Bone marrow (tissue), 2 donors: ENCODE measurements at places on chromosomes 11 and 22.

DNA sequence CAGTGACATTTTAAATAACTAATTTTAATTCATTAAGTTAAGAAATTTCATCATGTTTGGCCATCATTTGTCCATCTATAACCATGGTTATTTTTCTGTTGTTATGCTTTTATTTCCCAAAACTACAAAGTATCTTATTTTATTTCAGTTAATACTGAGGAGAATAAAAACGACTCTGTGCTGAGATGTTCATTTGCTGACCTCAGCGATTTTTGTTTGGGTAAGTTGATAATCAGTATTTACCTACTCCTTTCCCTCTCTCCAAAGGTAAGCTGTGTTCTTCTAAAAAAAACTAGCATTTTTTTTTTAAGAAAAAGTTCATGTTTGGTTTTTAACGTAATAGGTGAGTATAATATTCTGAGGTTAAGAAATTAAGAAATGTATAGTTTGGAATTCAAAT lies 111.7 kb downstream of the ANO3 start:
- DNase-seq, result no peak

GRCh38 chr11:85582111-85582510 lies 45.0 kb downstream of the DLG2 start:
- DNase-seq, result no peak

- DNase-seq, result peak; percentile 86
These were observed 2.5 kb downstream of the TCN2 start for GRCh38 chr22:30609260-30610185.

- no peak for DNase-seq
These were observed 9.1 kb downstream of the OR2AT4 start for GRCh38 chr11:75087319-75088305.

DNA sequence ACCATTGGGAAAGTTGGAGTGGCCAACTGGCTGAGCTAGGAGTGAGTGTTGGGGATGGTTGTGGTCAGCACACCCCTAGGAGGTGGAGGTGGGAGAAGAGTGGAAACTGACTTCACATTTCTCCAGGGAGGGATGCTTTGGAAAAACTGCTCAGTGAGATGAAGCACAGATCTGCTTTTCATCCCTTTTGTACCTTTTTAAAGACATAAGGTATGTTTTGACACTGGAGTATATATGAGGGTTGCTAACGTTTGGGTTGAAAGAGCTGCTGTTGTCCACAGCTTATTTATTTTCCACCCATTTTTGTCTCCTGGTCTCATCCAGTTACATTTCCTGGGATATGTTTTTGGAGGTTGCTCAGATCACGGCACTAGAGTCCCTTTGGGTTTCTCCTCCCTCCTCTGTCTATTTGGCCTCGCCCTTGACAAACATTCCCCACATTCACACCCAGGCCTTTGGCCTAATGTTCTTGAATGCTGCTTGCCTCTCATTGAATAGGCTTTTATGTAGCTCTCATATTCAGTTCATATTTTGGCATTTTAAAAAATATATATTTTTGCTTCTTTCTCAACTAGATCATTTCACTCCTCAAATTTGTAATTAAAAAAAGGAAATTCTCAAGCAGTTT lies 8.3 kb downstream of the SREBF2 start:
- DNase-seq, result no peak
